ENCODE measurements at places on chromosomes 3 and 15. TPM values are rescaled to one million over a fixed set of nuclear protein-coding genes. Genes with fewer than 3 reads are reported as not detected.

FBXL22 gene
- total RNA-seq: not detected

SGO1 gene
- 2.3 TPM for total RNA-seq

ITIH4 gene
- 18.8 TPM for total RNA-seq

SUSD5 gene
- total RNA-seq: 13.5 TPM

TMCO5A gene
- not detected for total RNA-seq

XIRP1 gene
- not detected for total RNA-seq

CGNL1 gene
- 13.7 TPM for total RNA-seq

CTXN2 gene
- not detected for total RNA-seq

FANCD2OS gene
- not detected for total RNA-seq

RSL24D1 gene
- total RNA-seq: 67.5 TPM

ACTC1 gene
- total RNA-seq: 0.38 TPM

PARP16 gene
- total RNA-seq: 5.6 TPM

- DNase-seq: no peak
Observed at GRCh38 chr3:181752202-181752671, 40.5 kb downstream of the SOX2 start.

DNA sequence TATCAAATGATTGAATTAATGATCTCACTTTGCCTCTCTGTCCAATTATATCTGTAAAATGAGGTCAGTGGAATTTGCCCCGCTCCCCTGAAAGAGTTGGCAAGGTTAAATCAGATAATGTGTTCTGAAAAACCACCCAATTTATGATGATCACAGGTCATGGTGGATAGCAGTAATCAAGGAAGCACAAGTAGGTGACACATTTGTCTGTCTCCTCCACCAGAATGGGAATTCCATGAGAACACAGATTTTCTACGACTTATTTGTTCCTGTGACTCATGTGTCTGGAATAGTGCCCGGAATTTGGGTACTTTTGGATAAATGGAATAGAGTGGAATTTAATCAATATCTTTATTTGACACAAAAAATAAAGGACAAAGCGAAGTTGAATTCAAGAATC is 220.9 kb upstream of the SUCLG2 start:
- DNase-seq: no peak

GRCh38 chr15:63136742-63137141 is 15.1 kb downstream of the LACTB start:
- no peak for DNase-seq

DNA sequence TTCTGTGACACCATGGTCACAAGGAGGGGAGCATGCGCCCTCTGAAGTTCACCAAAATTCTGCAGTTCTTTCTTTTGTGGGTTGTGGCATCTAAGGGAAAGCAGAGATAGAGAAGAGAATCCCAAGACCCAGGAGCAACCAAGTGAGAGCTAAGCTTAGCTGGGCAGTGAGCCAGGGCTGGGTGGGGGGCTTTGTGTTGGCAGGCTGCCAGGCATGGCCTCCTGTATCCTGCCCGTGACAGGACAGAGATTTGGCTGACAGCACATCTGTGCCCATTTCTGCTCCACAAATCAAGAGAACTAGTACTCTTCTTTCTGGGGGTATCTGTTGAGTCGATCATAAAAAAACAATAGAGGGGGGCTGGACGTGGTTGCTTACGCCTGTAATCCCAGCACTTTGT is 66.2 kb downstream of the NMNAT3 start:
- no peak for DNase-seq

GRCh38 chr15:57495041-57495440 is 96.7 kb upstream of the MYZAP start:
- no peak for DNase-seq

DNA sequence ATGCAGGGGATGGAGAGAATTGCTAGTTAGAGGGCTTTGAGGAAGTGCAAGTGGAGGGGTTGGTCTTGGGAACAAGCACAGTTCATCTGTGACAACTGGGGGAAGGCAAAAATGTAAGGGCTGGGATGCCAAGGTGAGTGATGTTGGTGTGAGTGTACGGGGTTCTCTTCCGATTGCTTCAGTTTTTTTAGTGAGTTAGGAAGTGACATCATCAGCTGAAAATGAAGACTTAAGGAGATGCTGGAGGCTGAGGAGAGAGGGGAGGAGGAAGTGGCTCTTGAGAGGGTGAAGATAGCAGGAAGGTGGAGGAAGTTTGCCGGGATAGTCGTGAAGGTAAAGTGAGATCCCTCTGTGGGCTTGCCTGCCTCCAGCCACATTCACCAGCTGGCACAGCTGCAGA is 12.7 kb downstream of the TICRR start:
- no peak for DNase-seq

DNA sequence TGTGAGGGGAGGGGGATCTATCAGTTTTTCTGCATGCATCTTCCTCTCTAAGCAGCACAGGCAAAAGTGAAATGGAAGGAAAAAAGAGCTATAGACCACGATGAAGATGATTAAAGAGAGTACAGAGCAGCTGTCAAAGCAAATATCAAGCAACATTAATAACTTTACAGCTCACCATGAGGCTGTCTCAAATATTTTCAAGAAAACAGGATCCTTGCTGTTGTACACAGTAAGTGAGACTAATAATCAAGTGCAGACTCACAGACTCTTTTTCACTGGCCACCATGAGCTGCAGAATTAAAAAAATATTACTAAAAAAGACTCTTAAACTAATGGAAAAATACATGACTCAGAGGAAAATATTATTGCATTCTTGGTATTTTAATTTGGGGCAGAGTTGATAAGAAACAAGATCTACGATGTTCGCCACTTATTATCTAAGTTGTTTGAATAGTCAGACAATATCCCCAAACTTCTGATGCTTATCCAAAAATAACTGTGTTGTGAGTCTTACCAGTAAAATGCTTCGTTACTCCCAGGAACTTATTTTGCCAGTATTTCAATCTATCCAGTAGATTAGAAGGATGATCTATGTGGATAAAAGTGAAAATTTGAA is 817.5 kb upstream of the ALCAM start:
- DNase-seq: no peak

- no peak for DNase-seq
Observed at GRCh38 chr15:96860741-96861140, 530.2 kb downstream of the NR2F2 start.

GRCh38 chr3:86929046-86929445 is 61.9 kb downstream of the VGLL3 start:
- no peak for DNase-seq

- no peak for DNase-seq
Observed at GRCh38 chr3:71776538-71776937, 8.4 kb downstream of the PROK2 start.

GRCh38 chr3:46283881-46284450 is 41.7 kb downstream of the CCR3 start:
- DNase-seq: no peak

GRCh38 chr3:192862408-192863090 is 55.1 kb downstream of the MB21D2 start:
- no peak for DNase-seq

- DNase-seq: no peak
Observed at GRCh38 chr15:49860101-49860500, 239.3 kb downstream of the DTWD1 start.

DNA sequence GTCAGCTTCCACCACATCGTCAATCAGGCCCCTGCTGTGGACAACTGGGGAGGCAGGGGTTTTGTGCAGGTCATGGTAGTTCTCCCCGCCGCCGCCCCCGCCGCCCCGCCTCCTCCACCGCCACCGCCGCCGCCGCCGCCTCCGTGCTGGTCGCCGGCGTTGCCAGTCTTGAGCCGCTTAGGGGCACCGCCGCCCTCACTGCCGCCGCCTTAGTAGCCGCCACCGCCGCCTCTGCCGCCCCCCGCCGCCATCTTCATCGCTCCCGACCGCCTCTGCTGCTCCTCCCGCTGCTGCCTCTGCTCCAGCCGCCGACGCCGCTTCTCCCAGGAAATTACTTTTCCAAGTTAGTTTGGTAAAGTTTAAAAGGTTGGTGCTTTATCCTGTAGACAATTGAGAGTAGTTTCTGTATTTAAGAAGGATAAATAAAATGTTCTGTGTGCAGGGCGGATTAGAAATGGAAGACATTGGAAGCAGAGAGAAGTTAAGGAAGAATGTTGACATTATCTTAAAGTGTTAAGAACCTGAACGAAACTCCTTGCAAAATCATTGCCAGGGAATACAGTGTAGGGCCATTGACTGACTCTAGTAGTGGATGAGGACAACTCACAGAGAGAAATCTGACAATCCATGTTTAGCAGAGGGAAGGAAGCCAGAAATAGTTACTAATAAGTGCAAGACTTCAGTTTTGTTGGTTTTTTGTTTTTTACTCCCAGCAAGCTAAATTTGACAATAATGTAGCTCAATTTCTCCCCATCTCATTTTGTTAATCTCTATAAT is 53.0 kb upstream of the GOLGA8A start:
- DNase-seq: no peak

DNA sequence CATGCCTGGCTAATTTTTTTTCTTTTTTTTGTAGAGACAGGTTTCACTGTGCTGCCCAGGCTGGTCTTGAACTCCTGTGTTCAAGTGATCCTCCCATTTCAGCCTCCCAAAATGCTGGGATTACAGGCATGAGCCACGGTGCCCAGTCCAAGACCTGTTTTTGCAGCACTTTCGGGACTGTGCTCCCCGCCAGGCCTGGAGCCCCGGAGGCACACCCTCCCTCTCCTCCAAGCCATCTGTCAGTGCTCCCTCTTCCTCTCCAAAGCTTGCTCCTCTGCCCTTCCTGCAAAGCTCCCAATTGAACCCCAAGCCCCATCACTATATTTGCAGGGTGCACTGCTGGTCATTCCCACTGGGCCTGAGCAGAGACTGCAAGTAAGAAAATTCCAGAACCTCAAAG is 98.1 kb downstream of the CORO2B start:
- no peak for DNase-seq

DNA sequence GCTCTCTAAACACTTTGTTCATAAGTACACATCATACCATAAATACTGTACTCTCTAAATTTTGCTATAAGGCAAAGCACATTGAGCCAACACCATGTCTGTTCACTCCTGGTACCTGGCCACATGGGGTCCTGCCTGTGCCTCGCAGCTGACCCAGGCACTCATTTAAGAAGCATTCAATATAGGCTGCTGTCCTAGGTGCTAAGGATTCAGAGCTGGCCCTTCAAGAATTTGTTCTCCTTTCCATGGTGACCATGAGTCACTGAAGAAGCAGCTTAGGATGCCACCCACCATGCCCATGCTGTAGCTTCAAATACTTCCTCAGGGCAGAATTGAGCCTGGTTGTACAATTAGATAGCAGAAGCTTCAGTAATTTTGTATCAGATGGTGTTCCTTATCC is 119.2 kb upstream of the ZBED2 start:
- no peak for DNase-seq

Measured in omental fat pad (tissue), 4 donors.